ENCODE measurements at places on chromosomes 4 and X.

DNA sequence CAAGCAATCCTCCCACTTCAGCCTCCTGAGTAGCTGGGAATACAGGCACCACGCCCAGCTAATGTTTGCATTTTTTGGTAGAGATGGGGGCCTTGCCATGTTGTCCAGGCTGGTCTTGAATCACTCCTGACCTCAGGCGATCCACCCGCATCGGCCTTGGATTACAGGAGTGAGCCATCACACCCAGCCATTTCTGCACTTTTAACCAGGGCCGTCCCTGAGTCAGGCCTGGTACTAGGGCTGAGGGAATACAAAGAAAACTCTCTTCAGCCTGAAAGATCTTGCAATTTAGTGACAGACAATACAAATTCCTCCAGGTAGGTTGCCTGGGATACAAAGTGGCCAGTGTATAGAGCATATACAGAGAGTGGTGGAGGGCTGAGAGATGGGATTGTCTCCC is 65.8 kb downstream of the BCOR start:
- no peak for DNase-seq

DNA sequence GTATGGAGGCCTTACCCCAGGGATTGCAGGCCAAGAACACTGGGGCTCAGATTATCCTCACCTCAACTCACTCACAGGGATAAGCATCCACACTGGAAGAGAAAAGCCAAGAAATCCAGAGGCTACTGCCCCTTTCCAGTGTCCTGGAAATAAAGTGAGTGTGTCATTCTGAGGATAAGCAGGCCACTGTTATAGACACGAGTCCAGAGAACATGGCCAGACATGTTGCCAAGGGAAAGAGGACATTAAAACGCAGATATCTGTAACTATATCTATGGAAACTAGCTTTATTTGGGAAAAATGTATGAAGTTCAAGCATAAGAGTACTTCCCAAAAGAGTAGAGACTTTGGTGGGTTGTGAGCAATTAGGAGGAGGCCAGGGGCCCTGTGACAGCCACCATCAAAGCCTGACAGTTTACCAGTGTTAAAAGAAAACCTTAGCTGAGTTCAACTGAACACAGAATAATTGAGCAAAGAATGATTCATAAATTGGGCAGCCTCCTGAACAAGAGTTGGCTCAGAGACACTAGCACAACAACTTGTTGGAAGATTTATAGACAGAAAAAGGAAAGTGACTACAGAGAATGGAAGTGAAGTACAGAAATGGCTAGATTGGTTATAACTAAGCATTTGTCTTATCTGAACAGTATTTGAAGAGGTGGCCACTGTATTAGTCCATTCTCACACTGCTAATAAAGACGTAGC is 1222.2 kb downstream of the STIM2 start:
- no peak for DNase-seq

DNA sequence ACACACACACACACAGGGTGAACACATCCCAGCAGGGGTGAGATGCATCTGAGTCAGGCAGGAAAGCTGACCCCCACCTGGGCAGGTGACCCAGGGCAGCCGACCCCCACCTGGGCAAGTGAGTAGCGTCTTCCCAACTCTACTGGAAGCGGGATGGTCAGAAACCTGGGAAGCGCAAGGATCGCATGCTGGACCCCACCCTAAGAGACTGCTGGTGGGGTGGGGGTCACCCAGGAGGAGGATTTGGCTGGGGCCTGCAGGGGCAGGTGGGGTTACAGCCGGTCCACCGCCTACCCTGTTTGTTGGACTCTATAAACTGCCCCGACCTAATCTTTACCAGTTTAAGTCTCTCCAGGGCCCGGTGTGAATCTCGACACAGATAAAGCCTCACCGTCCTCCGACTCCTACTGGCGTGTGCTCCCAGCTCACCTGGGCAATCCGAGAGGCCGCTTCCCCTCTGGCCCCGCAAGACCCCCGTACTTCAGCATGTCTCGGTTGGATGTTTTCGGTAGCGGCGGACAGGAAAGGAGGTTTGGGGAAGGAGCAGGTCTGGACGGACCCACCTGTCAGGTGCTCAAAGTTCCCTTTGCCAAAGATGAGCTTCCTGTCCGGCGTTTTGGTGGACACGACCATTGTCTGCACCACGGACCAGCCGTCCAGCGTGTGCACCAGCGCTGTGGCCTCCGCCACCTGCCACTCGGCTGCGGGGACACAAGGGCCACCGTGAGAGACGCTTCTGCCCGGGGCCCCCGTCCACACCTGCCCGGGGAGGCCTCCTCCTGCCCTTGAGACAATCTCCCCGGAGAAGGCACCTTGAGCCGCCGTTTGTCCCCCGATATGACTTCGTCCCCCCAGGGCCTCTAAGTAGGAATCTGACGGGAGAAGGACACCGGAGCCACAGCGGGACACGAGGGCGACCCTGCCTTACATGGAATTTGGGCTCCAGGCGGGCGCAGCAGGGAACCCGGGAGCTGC is 2.0 kb downstream of the GTPBP6 start:
- no peak for DNase-seq

DNA sequence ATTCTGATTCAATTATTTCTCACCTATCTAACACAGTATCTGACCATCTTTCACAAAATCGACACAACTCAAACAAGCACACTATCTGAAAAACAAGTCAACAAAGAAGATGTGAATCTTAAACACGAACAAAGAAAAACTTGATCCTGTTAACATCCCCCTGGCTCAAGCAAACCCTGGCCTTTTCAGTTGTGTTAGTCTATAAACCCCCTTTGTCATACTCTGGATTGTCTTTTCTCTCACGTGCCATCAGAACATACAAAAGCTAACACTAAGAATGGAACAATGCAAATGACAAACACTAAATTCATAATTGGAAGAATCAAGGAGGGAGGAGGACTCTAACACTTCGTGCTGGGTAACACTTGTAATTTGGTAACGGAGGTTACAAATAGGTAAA is 168.7 kb downstream of the GASK1B start:
- DNase-seq: no peak

DNA sequence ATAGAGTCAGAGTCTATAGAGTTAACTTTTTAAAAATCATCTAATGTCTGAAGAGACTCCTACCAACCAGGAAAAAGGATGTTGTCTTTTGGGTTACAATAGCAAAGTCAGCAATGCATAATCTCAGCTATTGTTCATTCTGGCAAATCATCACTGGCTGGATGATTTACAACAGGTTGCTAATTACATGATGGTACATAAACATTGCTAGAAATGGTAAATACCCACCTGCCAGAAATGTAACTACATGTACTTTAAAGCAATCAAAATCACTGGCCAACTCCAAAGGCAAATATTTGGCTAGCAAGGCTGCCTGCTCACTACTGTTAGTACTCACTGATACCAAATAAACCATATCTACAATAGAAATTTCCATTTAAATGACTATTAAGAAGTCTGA is 91.1 kb downstream of the PPP3CA start:
- no peak for DNase-seq

GRCh38 chrX:11791090-11791489 is 33.1 kb downstream of the MSL3 start:
- no peak for DNase-seq

DNA sequence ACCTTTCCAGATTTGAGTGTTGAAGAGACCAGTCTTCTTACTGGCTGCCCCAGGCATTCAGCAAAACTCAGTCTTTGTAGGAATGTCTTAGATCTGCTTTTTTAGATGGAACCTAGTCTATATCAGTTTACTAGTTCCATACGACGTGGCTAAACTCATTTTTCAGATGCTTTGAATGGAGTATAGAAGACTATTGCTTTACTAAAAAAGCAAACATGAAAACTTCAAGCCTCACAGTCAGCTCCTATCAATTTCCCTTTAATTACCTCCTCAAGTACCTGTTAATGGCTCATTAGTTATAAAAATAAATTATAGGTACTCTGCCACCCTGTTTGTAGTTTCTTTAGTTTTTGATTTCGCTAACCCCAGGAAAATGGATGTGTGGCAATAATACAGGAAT is 63.0 kb upstream of the STOX2 start:
- no peak for DNase-seq

DNA sequence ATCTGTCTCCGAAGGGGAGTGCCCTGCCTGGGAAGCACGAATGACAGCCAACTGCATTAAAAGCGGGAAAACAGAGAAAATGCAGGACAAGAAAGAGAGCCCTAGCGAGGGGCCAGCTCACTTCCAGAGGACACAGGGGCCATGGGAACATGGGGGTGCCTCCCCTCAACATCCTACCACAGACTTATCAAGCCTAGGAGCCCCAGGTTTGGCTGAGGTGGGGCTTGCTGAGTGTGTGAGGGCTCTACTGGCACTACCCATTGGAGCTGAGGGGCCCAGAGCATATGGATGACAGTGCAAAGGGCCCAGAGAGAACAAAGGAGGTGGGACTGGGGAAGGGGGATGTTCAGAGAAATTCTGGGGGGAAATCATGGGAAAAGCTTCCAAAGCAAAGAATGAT is 101.8 kb downstream of the PJA1 start:
- no peak for DNase-seq

- no peak for DNase-seq
Observed at GRCh38 chrX:131306601-131307000, 17.5 kb upstream of the IGSF1 start.

GRCh38 chr4:99945718-99946355 is 581 bp downstream of the DNAJB14 start:
- peak; percentile 23 for DNase-seq

DNA sequence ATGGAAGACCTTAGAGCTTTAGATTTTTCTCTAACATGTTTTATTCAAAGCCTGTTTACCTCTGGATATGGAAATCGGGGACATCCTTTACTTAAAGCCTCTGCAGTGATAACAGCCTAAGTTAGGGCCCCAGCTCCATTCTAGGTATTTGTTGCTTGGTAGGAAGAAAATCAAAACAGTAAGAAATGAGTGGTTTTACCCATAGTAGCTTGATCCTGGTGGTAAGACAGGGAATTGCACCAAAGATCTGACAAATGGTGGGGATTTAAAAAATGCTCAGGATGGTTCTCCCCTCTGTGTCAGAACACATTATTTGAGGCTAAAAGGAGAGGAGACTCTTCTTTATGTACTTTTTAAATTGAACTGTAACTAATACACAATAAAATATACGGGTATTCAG is 52.4 kb downstream of the AFF2 start:
- DNase-seq: no peak

- DNase-seq: no peak
Observed at GRCh38 chr4:40937140-40937725, 187.5 kb downstream of the NSUN7 start.

- no peak for DNase-seq
Observed at GRCh38 chr4:31592293-31592692, 872.1 kb downstream of the PCDH7 start.

- DNase-seq: peak; percentile 11
Observed at GRCh38 chr4:1419708-1420107, 13.5 kb upstream of the NKX1-1 start.

DNA sequence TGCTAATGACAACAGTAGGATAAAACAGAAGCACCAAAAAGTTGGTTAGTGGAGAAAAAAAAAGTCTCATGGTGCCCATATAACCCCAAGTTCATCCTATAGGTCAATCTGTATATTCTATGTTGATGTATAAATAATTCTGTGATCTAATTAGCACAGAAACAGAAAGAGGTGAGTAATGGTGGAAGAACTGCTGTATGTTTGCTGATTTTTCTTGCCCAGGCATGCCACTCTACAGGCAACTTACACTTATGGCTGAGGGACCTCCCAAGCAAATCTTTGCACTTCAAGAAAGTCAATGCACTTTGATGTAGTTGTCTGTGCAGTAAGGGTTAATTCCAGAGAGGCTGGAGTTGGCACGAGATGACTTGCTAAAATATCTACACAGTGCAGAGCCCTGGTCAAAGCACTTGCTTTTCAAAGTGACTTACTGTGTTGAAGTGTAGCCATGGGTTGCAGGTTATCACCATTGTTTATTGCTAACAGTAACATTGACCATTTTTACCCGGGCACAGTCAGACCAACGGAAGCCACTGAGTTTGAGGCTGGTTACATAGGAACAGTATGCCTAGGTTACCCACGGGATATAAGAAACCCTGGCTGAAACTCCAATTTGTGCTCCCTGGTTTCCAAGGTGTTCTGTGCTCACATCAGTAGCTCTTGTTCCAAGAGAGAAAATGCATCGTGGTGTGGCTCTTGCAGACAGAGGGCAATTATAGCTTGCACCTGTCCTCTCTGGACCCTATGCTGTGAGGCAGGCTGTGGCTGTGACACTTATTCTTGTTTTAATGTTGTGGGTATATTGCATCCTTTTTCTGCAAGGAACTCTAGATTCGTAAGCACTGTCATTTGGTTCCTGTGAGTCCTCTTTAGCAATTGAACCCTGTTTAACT is 141.3 kb upstream of the FTHL17 start:
- no peak for DNase-seq

- no peak for DNase-seq
Observed at GRCh38 chrX:113274345-113274744, 433.7 kb upstream of the AMOT start.

DNA sequence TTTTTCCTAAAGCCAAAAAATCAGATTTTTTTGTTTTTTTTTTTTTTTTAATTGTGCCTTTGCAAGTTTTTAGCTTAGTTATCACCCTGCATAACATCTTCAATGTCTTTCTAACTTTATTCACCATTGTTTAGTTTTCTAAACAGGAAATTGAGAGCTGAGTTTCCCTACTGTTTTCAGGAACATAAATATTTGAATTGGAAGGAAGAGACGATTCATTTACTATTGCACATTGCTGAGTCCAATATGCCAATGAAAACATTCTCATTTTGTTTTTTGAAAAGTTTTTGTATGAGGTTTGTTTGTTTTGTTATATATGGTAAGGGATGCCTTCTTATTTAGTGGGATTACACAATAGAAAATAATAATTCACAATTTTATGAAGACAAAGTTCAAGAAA is 148.4 kb downstream of the ANKRD50 start:
- DNase-seq: no peak

GRCh38 chr4:87179751-87180150 is 40.7 kb downstream of the KLHL8 start:
- no peak for DNase-seq

GRCh38 chrX:118116713-118117550 is at the start of gene KLHL13:
TSS of gene KLHL13 (minus strand) at chrX:118116810. CDS start at chrX:118028473, 88,337 bp downstream.
- no peak for DNase-seq

DNA sequence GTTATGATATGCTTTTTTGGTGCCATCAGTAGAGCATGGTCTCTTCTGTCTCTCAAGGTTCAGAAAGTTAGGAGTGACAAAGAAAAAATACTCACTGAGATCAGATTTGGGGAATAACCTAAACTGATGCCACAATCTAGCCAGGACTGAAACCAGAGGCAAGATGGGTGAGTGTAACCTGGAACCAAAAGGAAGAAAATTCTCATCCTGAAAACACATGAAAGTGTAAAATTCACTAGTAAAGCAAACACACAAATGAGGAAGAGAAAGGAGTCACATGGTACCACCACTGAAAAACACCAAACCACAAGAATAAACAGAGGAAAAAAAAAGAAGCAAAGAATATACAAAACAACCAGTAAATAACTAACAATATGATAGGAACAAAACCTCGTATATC is 96.4 kb downstream of the ANXA10 start:
- DNase-seq: no peak
